Psoas muscle (tissue), 8 donors: ENCODE measurements at places on chromosomes 3 and 15. TPM values are rescaled to one million over a fixed set of nuclear protein-coding genes. Genes with fewer than 3 reads are reported as not detected.
A peak's percentile ranks its signal among the peaks of the same experiment; 100 is the strongest.

GRCh38 chr3:186327912-186328487 is 34.0 kb downstream of the DGKG start:
- H3K27me3 ChIP-seq = no peaks in the 10 kb centered on the region
- H3K27ac ChIP-seq = no peak overlapping the region
- no peaks in the 10 kb centered on the region for H3K36me3 ChIP-seq
- no peak overlapping the region for H3K4me3 ChIP-seq
- H3K4me1 ChIP-seq = no peaks in the 10 kb centered on the region

The SNX33 gene
- 4.0 TPM for total RNA-seq

DNA sequence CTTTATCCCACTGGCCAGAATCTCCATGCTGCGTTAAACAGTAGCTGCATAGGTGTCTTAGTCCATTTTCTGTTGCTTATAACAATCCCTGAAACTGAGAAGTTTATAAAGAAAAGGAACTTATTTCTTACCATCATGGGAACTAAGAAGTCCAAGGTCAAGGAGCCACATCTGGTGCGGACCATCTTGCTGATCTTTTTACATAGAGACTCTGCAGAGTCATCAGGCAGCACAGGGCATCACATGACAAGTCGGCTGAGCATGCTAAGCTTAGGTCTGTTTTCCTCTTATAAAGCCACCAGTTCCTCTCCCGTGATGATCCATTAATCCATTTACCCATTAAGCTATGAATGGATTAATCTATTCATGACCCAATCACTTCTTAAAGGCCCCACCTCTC is 22.4 kb upstream of the FAM174B start:
- no peak overlapping the region for H3K4me3 ChIP-seq
- no peaks in the 10 kb centered on the region for H3K36me3 ChIP-seq
- H3K27ac ChIP-seq = no peak overlapping the region
- DNase-seq = no peak
- no peaks in the 10 kb centered on the region for H3K4me1 ChIP-seq
- H3K27me3 ChIP-seq = no peaks in the 10 kb centered on the region

DNA sequence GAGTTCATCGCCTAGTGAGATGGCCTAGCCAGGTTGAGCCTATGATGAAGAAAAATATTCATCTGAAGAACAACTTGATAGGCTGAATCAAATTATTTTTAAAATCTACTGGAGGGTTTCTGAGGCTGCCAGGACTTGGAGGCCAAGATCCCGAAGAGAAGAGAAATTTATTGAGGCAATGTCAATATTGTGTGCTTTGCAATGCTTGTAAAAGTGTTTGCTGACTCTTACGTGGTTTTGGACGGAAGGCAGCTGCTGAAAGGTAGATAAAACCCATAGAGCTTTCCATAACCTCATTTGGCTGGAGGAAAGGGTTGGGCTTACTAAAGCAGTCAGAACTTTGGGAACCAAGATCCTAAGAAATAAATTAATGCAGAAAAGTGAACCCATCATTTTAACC is 361.0 kb upstream of the IL12A start:
- H3K4me3 ChIP-seq = no peak overlapping the region
- H3K36me3 ChIP-seq = no peaks in the 10 kb centered on the region
- no peaks in the 10 kb centered on the region for H3K27me3 ChIP-seq

The A4GNT gene
- not detected for total RNA-seq

The CMSS1 gene
- total RNA-seq = 86.5 TPM

- no peaks in the 10 kb centered on the region for H3K27me3 ChIP-seq
- H3K27ac ChIP-seq = no peak overlapping the region
- peaks cover 17% of the 10 kb centered on the region for H3K4me1 ChIP-seq
- H3K4me3 ChIP-seq = peak overlapping the region; percentile 54
Observed at GRCh38 chr3:33883951-33884561, 85.6 kb downstream of the PDCD6IP start.

The ILDR1 gene
- not detected for total RNA-seq

- no peak for DNase-seq
- no peaks in the 10 kb centered on the region for H3K4me1 ChIP-seq
- no peak overlapping the region for H3K4me3 ChIP-seq
- H3K27ac ChIP-seq = no peak overlapping the region
- H3K36me3 ChIP-seq = no peaks in the 10 kb centered on the region
Observed at GRCh38 chr3:74048699-74049098, 424.0 kb upstream of the PDZRN3 start.

The GLCE gene
- 2.5 TPM for total RNA-seq

The RPUSD2 gene
- total RNA-seq = 12.5 TPM

The SCG3 gene
- total RNA-seq = not detected

DNA sequence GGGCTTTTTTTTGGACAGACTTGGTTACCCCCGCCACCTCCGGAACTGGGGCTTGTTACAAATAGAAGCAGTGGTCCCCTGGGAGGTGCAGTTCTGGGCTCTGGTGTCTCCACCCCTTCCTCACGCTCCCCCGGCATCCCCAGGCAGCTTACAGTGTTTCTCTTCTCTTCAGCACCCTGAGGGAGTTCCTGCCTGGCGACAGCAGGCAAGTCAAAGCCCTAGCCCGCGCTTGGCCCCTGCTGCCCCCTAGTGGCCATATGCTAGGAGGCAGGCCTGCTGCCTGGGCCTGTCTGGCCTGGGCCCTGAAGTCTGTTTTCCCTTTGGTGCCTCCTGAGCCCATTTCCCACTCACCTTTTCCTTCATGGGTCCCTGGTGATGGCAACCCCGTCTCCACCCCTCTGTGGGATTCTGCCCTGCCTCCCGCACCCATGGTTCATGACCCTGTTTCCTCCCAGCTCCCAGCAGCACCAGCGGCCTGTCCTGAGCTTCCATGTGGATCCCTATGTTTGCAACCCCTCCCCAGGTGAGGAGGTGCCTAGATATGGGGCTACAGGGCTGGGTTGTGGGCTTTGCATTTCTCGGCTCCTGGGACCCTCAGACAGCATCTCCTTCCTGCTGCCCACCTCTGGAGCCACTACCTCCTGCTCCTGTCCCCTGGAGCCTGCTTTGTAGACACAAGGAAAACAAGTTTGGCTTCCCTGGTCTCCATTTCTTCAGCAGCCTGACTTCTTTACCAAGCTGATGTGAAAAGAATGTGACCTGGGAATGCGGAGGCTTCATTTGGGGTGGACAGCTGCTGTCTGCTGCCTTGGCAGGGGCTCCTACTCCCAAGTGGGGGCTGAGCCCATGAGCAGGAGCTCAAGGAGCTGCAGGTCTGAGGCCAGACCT is 2.2 kb downstream of the SNX22 start:
- no peaks in the 10 kb centered on the region for H3K27me3 ChIP-seq
- H3K4me3 ChIP-seq = no peak overlapping the region
- peak overlapping the region; percentile 16 for H3K27ac ChIP-seq
- peaks cover 50% of the 10 kb centered on the region for H3K36me3 ChIP-seq
- DNase-seq = peak; percentile 95
- peaks cover 26% of the 10 kb centered on the region for H3K4me1 ChIP-seq

The CHCHD4 gene
- total RNA-seq = 18.5 TPM

DNA sequence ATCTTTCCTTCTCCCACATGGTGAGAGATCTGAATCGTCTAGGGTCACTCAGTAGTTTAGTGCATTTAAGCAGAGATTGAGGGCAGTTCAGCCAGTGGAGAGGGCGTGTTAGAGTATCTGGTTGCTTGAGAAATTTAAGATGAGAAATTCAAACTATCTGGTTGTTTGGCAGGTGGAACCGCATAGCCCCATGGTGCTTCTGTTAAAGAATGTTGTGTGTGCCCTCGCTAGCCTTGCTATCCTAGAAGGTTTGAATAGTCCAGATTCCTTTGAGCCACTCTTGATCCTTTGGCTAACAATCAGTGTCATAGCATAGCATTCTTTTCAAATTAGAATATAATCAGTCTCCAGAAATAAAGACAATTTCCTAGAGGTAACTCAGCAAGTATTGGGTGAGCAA is 32.1 kb downstream of the ABHD17C start:
- no peak for DNase-seq
- H3K27me3 ChIP-seq = no peaks in the 10 kb centered on the region
- no peak overlapping the region for H3K27ac ChIP-seq
- H3K4me1 ChIP-seq = peaks cover 9% of the 10 kb centered on the region
- H3K4me3 ChIP-seq = no peak overlapping the region
- H3K36me3 ChIP-seq = no peaks in the 10 kb centered on the region

GRCh38 chr15:37056177-37057121 is 43.9 kb downstream of the MEIS2 start:
- no peaks in the 10 kb centered on the region for H3K36me3 ChIP-seq
- H3K4me3 ChIP-seq = no peak overlapping the region
- H3K27me3 ChIP-seq = no peaks in the 10 kb centered on the region
- peak; percentile 54 for DNase-seq
- no peaks in the 10 kb centered on the region for H3K4me1 ChIP-seq

- peak overlapping the region; percentile 42 for H3K27ac ChIP-seq
- H3K36me3 ChIP-seq = no peaks in the 10 kb centered on the region
- DNase-seq = no peak
- no peaks in the 10 kb centered on the region for H3K27me3 ChIP-seq
- peaks cover 13% of the 10 kb centered on the region for H3K4me1 ChIP-seq
- H3K4me3 ChIP-seq = no peak overlapping the region
Observed at GRCh38 chr15:62928242-62928999, 114.1 kb upstream of the TPM1 start.

DNA sequence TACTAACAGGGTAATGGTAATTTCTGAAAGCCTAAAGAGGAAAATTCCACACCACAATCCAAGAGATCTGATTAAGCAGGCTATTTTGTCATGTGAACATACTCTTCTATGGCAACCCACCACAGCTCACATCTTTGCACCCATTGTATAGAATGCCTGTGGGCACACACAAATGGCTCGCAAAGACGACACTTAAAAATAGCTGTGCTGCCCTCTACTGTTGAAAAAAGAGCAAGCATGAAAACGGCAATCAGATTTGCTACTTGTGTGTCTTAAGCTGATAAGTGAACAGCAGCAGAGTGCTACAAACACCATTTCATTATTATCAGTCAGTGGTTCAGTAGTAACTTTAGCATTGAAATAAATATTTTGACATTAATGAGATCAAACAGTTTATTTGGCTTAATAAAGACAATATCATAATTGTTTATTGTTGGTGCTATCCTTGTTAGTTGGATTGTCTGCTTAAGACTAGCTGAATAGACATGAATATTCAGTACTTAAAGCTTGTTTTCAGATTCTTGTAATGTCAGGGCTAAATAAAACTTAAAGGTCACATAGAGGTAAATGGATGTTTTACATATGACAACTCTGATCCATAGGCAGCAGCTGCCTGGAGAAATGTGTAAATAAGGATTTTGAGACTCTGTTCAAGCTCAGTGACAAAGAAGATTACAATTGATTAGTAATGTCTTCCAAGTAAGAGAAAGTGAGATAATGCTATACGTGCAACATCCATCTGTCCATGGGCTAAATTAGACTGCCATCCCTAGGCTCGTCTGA is 199.1 kb downstream of the LRRN1 start:
- no peak for DNase-seq
- H3K4me1 ChIP-seq = no peaks in the 10 kb centered on the region
- no peak overlapping the region for H3K4me3 ChIP-seq
- H3K27me3 ChIP-seq = no peaks in the 10 kb centered on the region
- no peaks in the 10 kb centered on the region for H3K36me3 ChIP-seq
- no peak overlapping the region for H3K27ac ChIP-seq

DNA sequence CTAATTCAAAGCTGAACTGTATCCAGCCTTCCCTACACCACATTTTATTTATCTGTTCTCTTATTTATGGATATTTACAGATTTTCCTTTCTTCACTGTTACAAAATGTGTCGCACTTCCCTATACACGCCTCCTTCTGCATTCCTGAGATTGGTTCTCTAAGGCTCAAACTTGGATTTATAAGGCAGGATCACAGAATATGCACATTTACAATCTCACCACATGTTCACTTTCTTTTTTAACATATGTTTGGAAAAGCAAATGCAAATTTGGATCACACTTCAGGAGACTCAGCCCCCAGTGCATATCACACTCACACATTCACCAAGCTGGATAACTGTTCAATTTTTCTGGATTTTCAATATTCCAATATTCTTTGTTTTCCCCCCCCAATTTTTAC is 31.8 kb upstream of the ARHGEF3 start:
- no peak overlapping the region for H3K4me3 ChIP-seq
- H3K4me1 ChIP-seq = no peaks in the 10 kb centered on the region
- H3K36me3 ChIP-seq = no peaks in the 10 kb centered on the region
- no peak for DNase-seq
- H3K27ac ChIP-seq = no peak overlapping the region

DNA sequence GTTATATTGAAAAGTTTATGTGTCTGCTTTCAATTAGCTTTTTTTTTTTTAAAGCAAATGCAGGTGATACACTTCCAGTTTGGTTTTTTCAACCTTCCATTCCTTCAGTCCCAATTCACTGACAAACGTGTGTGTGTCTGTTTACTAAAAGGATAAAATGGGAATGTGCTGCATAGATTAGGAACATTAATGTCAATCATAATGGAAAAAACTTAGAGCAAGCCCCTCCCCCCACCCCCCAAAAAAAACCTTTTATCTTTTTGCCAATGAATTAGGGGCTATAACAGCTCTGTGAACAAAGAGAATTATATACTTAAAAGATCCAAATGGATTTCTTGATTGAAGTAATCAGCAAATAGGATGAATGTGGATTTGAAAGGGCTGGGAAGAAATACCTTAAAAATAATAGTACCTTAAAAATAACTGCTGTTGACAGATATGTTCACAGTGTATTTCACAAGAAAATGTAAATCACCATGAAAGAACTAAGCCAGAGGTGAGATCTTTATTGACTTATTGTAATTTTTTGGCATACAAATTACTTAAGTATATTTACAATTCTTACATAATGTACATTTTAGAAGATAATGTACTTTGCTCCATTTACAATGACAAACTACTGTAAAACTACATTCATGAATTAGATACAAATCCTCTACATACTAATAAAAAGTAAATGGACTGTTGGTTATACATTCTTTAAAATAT is 3.5 kb upstream of the XXYLT1 start:
- H3K4me1 ChIP-seq = peaks cover 7% of the 10 kb centered on the region
- no peaks in the 10 kb centered on the region for H3K27me3 ChIP-seq
- no peak overlapping the region for H3K27ac ChIP-seq

The DPPA2 gene
- total RNA-seq = not detected

GRCh38 chr3:21273259-21274025 is 477.6 kb downstream of the ZNF385D start:
- H3K36me3 ChIP-seq = no peaks in the 10 kb centered on the region
- no peak for DNase-seq
- H3K4me3 ChIP-seq = no peak overlapping the region
- no peak overlapping the region for H3K27ac ChIP-seq

DNA sequence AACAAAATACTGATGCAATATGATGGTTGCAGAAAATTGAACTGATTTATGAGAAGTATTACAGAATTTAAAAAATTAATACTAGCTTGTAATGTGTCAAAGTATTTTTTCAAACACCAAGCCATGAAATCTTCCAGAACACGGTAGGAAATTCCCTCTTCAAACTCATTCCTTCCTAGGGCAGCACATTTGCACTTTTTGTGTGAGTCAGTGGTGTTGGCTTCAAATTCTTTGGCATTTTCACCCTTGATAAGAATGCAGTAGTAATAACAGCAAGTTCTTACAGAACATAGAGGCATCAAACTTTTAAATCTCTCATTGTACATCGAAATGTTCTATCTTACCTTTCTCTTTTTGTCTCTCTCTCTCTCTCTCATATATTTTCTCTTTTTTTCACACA is 191.8 kb downstream of the CGGBP1 start:
- no peak overlapping the region for H3K4me3 ChIP-seq
- no peaks in the 10 kb centered on the region for H3K4me1 ChIP-seq
- no peaks in the 10 kb centered on the region for H3K36me3 ChIP-seq
- H3K27me3 ChIP-seq = no peaks in the 10 kb centered on the region
- no peak overlapping the region for H3K27ac ChIP-seq

The SKOR1 gene
- total RNA-seq = 0.25 TPM
